ENCODE measurements at places on chromosomes 3 and 15.
A peak's percentile ranks its signal among the peaks of the same experiment; 100 is the strongest.

DNA sequence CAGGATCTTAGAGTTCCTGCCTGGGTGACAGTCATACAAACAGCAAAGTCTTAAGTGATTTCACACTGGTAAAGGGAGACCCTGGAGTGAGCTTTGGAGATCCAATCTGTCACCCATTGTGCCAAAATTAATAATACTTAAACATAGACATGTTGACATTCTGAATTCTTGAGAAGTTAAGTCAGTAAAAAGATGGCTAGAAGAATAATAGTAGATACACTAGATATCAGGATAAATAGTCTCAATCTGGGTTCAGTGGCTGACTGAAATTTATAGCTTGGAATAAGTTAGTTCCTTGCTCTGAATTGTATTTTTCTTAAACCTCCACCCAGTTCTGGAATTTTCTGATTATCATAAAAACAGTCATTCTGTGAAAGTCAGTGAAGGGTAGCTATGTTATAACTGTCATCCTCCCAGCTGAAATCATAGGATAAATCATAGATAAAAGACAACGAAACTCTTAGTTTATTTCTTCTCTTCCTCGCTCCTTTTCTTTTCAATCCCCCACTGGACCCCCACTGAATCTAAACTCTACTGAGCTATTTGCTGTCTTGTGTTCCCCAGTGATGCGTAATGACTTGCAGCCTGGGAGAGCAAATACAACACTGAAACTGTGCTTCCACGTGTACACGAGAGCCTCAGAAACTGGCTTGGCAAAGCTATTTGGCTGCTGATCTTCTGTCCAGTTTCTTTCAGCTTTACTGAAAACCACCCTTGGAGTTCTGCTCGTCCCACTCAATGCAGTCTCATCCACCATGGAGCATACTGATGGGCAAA is 175.4 kb upstream of the TP63 start:
- no peak for DNase-seq

DNA sequence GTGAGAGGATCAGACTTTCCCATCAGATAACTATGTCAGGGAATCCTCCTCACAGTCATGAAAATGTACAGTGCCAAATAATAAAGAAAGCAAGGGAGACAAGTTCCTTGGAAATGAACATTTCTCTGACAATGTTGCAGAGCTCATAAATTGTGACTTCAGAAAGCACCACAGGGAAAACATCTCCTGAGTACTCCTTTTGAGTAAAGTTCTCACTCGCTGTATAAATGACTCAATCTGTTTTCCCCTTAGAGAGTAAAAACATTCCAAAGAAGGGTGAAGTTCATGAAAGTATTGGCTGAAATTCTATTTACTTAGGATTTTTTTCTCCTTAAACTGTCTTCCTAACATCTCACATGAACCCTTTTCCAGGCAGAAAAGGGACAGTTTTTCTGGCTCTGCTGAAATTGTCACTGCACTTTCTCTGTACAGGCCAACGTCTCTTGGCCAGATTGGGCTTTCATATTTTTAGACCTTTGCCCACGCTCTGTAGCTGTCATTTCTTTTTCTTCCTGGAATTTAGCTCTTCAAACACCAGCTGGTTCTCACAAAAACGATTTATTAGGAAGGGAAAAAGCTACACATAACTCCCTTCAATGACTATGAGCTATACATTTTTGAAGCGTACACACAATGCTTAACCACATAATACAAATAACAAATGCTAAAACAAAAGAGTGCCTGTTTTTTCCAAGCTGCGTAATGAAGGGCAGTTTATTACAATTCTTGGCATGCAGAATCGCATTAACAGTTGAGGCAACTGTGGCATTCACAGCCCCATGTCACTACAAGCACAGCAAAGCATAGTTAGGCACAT is 216.1 kb downstream of the ATP8B4 start:
- DNase-seq, result no peak

DNA sequence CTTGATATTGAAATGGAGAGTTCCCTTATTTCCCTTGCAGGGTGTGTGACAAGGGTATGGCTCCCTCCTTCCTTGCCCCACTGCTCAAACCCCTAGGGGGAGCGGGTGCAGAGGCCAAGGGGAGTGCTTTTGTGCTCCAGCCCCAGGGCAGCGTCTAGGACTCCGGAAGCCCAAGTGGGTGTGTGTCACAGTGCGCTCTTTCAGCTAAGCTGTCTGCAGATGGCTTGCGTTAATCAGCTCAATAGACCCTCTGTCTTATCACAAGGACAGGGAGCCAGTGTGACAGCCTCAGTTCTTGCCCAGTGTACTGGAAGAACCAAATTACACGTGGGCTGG is 523.6 kb upstream of the LMCD1 start:
- DNase-seq, result no peak

- DNase-seq, result no peak
Measured at GRCh38 chr3:148816427-148816826, 11.2 kb upstream of the CPB1 start.

DNA sequence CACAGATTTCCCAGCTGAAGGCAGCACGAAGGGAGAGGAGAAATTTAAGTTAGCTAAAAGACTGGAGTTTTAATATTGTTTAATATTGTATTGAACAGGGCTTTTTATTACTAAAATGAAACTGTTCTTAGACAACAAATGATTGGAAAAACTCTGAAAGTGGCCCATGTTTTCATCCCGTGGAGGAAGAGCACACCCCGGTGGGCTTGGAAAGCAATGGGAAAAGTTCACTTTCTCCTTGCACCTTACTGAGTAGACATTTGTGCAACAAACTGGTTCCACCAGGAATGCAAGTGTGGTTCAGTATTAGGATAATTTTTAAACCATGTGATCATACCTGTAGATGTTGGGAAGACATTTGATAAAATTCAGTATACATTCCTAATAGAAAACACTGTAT is 8.2 kb upstream of the ESYT3 start:
- DNase-seq, result no peak

- DNase-seq, result no peak
Measured at GRCh38 chr3:73069187-73069586, 7.7 kb downstream of the EBLN2 start.

DNA sequence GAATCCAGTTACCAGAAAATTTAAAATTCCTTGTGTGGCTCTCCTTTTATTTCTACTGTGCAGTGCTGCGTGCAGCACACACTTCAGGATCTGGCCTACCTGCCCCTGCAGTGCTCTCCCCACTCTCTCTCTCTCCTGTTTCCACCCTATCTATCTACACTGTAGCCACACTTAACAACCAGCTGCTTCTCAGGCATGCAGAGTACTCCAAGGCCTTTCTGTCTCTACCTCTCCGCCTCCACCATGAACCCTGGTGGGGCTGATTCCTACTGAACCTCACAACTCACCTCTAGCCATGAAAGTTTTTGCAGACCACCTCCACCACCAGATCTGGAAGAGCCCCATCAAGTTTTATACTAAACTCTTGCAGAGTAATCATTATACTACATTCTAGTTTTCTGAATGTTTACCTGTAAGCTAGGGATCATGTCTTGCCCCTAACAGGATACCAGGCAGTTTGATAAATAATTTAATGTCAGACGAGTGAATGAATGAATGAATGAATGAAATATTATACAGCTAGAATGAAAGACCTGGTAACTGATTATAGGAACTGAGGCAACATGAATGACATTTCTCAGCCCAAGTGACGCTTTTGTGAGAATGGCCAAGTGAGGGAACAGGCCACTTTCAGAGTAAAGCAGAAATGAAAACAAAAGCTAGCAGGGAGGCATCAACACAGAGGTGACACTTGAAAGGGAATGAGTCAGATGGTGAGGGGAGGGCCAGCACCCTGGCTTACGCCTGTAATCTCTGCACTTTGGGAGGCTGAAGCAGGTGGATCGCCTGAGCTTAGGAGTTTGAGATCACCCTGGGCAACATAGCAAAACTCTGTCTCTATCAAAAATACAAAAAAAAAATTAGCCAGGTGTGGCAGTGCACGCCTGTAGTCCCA is 363.5 kb downstream of the FOXP1 start:
- peak; percentile 27 for DNase-seq

- no peak for DNase-seq
Measured at GRCh38 chr15:38391191-38391590, 62.7 kb upstream of the FAM98B start.

GRCh38 chr3:40265181-40265580 is 44.3 kb upstream of the EIF1B start:
- DNase-seq, result no peak

- no peak for DNase-seq
Measured at GRCh38 chr15:50633653-50634052, 52.9 kb downstream of the TRPM7 start.

GRCh38 chr3:80192936-80193335 is 425.1 kb upstream of the ROBO1 start:
- DNase-seq, result no peak

GRCh38 chr3:167895178-167895577 is 159.7 kb downstream of the SERPINI1 start:
- DNase-seq, result no peak

- DNase-seq, result no peak
Measured at GRCh38 chr15:92603278-92603677, 52.3 kb downstream of the FAM174B start.

- no peak for DNase-seq
Measured at GRCh38 chr3:71075494-71075893, 508.0 kb downstream of the FOXP1 start.

DNA sequence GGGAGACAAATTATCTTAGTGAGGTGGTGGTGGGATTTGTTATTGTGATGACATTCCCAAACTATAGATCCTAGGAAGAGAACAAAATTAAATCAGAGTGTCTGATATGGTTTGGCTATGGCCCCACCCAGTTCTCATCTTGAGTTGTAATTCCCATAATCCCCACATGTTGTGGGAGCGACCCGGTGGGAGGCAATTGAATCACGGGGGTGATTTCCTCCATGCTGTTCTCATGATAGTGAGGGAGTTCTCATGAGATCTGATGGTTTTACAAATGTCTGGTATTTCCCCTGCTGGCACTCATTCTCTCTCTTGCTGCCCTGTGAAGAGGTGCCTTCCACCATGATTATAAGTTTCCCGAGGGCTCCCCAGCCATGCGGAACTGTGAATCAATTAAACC is 62.0 kb downstream of the RPL22L1 start:
- no peak for DNase-seq

DNA sequence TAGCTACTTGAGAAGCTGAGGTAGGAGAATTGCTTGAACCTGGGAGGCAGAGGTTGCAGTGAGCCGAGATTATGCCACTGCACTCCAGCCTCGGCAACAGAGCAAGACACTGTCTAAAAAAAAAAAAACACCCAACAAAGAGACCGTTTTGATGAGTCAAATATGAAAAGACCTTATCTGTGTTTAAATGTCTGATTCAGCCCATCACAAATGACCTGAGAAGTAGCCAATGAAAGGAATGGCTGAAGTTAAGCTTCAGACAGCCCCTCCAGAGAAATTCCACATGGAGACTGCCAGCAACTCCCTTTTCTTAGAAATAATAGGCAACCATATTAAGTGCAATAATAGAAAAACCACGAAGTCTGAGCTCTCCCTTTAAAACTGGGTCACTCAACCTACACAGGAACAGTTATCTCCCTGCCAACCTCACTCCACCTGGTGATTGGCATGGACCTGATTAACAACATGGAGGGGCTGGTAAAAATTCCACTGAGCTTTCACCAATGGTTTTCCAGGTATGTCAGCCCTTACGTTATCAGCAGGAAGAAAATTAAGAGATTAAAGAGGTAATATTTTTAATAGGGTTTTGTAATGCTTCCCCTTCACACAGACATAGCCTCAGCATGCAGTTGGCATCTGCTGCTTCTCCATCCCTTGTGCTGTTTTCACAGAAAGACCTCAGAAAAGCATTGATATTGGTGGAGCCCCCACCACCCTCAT is 238.1 kb upstream of the STT3B start:
- no peak for DNase-seq

- DNase-seq, result no peak
Measured at GRCh38 chr3:87478716-87479115, 202.3 kb upstream of the POU1F1 start.

GRCh38 chr3:147417551-147418295 is 8.6 kb downstream of the ZIC1 start:
- no peak for DNase-seq

GRCh38 chr15:101256757-101257156 is 4.9 kb upstream of the CHSY1 start:
- no peak for DNase-seq

- no peak for DNase-seq
Measured at GRCh38 chr3:110815008-110815583, 256.5 kb upstream of the NECTIN3 start.

DNA sequence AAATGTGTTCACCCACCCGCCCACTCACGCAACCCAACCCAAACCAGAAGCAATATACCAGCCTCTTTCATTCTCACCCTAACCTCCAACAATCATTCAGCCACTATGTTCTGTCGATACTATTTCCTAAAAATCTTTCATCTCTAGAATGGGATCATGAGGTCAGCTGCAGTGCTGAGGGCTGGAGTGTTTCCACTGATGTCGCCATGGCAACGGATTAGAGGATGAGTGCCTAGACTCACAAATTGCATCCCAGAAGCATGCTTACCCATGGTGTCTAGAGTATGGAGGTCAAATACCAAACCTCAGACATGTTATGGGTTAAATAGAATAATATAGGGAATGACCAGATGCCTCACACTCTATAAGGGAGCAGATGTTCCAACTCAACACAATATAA is 138.5 kb downstream of the GABRB3 start:
- DNase-seq, result no peak

DNA sequence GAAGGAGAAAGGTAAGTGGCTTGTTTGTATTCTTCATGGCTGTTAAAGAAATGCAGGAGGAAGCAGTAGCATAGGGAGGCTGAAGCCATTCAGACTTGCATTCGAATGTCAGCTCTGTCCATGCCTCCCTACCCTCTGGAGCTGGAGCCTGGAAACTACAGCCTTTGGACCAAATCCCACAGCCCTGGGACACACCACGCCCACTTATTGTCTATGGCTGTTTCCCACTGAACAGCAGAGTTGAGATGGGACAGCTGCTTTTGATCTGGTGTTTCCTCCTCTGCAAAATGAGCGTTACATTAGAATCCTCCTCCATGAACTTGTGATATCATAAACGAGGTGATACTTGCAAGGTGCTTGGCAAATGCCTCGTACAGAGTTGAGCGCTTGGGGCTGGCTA is 3.6 kb downstream of the FAM107A start:
- no peak for DNase-seq

DNA sequence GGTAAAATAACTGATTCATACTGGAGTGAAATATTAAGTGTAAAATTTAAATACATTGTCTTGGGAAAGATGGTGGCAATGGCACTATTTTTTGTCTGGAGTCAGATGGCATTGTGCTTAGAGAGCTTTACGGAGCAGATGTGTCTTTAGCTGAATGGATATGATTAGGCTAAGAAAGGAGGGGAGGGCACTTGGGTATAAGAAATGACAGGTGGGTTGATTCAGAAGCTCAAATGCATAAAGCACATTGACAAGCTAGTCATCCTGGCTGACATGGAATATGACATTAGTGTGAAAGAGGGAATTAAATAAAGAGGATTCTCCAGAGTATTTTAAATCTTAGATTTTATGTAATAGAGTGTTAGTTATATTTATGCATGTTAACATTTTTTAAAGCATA is 570.1 kb upstream of the CBLB start:
- DNase-seq, result no peak
